ENCODE measurements at places on chromosomes 7 and 10. TPM values are rescaled to one million over a fixed set of nuclear protein-coding genes. Genes with fewer than 3 reads are reported as not detected.
A peak's percentile ranks its signal among the peaks of the same experiment; 100 is the strongest.

DNA sequence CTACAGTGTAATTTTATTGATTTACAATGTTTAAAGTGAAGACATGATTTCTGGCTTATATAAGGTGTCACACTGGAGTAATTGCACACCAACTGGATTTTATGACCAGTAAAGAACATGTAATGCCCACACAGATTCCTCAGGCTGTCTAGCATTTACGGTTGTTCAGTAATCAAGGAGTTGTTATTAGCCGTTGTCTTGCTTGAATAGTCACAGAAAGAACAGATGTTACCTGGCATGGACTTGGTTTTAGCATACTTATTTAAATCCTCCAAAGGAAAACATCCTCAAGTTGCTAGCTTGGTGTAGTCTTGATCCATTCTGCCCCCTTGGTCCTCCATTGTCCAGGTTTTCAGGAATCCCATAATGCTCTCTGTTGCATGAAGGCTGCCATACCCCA is 65.8 kb downstream of the POU6F2 start:
- DNase-seq = no peak

DNA sequence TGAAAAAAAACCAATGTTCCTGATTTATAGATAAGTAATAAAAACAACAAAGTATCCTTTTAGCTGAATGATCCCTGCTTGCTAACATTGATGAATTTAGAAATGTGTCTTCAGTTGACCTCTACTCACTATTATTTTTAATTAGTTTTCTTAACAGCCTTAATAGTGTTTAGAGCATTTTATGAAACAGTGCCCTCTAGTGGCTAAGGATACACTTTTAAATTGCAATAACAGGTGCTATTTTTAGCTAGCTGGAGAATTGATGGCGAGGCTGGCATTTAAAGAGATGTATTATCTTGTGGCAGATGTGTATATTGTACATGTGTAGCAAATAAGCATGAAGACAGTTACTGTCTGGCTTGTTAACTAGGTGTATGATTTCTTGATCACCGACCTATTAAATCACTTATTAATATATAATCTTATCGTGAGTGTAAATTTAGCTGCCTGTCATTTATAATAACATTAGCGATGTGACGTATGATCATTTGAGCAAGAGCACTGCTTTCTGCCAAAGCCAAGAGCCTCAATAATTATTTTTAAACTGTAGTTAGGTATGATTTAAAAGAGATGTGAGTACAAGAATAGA is 451.9 kb downstream of the DPP6 start:
- DNase-seq = no peak

DNA sequence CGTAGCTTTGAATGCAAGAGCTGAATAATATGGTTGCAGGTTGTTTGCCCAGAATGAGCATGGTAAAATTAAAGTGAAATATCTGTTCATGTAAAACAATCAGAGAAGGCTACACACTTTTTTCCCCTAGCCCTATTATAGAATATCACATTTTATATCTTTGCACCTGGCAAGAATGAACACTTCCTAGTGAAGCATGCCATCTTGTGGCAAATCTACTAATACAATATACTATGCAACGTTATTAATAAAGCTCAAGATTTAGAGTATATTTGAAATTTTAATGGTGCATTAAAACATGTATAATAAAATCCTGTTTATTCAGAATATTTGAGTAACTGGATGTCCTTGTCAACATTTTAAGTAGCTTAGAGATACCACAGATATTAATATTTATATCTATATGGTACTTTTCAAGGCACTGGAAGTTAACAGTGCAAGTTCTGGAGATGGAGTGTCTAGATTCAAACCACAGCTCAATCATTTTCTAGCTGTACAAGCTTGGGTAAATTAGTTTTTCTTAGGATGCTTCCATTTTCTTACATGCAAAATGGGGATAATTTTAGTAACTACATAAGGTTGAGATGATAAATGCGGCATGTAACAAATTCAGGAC is 643.1 kb upstream of the SEMA3D start:
- no peak for DNase-seq

The METTL2B gene
- total RNA-seq = 23.6 TPM

- no peak for DNase-seq
Observed at GRCh38 chr7:44232396-44232795, 31.6 kb downstream of the YKT6 start.

GRCh38 chr7:121211253-121211652 is 117.5 kb upstream of the WNT16 start:
- DNase-seq = no peak

- DNase-seq = no peak
Observed at GRCh38 chr7:16669581-16669980, 23.6 kb downstream of the BZW2 start.

DNA sequence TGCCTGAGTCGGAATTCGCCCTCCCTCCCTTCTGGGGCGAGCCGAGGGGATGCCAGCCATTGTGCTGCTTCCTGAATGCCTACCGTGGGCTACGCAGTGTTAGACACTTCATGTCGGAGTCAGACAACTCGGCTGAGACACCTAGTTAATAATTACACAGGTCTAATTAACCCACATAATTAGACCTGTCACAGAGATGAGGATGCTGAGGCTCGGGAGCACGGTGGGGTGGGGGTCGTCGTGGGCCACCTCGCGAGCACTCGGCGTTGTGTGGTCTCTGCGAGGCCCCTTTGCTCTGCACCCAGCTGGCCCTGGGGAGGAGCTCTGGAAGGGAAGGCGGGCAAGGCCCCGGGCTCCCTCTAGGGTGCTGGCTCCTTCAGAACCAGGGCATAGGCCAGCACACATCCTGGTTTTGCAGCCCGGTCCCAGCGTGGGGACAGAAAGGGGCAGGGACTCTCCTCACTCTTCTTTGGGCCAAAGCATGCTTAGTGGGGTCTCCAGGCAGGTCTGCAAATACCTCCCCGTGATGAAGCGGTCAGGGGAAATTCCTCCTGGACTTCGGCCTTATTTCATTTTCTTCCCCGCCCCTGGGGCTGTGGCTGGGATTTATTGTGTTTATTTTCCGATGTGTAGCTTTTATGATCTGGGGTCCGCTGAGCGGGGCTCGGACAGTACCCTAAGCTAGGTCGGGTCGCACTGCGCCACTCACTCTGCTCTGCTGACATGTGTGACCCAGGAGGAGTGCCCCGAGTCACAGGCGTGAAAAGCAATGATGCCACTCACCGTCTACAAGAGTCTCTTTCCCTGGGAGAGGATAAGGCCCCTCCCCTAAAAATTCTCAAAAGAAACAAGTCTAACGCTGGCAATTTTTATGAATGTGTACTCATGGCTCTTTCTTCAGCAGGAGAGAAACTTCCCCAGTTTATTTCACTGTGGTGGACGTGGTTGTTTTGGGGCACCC is 4.9 kb upstream of the FOXL3 start:
- peak; percentile 72 for DNase-seq

DNA sequence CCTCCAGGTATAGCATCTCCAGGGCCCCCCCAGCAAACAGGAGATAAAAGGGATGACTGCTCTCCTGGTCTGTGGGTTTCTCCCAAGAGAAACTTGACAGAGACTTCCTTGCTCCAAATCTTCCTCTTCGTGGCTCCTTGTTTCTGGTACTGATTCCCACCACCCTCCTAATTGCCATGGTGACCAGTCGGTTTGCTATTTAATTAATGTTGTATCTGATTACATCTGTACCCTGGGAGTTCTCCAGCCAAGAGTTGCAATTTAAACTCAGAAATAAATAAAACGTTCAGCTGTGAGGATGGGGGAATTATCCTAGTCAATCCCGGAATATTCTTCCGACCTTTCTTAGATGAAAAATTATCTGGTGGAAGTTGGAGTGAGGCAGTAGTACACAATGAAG is 264.7 kb downstream of the PAXIP1 start:
- DNase-seq = no peak

DNA sequence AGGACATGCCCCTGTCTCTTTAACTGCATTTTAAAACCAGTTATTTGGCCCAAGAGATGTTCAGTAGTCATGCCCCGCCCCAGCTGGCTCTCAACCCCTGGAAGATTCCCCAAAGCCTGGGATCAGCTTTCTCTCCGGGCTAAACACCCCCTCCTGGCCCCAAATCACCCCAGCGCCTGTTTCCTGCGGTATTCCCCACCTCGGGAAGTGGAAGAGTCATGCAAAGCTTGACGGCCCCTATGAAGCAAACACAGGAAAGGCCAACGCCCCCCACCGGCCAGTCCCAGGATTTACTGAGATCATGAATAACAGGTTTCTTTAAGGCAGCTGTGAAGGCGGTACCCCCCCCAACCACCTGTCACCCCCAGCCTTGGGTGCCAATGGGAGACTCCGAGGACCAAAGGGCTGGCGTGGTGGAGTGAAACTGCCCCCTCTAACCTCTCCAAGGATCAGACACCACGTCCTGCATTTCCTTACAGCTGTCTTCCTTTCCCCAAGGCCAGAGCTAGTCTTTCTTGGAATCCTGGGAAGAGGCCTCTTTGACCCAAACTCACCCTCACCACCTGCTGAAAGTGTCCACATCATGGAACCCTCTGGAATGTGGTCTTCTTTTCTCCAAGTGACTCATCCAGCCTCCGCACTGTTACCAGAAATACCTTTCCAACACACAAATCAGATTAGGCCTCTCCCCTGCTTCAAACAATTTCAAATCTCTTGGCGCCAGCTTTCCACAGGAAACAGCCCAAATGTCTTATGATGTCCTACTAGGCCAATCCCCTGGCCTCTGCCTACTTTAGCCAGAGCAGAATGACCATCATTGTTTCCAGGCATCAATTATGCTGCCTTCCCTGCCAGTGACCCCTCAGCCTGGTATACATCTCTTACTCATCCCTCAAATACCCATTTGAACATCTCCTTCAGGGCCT is 301.5 kb downstream of the ZEB1 start:
- peak; percentile 90 for DNase-seq

GRCh38 chr7:132708470-132708869 is 132.2 kb upstream of the PLXNA4 start:
- no peak for DNase-seq

GRCh38 chr10:103510046-103510685 is 16.7 kb downstream of the NEURL1 start:
- DNase-seq = peak; percentile 58

The PLEKHS1 gene
- not detected for total RNA-seq

DNA sequence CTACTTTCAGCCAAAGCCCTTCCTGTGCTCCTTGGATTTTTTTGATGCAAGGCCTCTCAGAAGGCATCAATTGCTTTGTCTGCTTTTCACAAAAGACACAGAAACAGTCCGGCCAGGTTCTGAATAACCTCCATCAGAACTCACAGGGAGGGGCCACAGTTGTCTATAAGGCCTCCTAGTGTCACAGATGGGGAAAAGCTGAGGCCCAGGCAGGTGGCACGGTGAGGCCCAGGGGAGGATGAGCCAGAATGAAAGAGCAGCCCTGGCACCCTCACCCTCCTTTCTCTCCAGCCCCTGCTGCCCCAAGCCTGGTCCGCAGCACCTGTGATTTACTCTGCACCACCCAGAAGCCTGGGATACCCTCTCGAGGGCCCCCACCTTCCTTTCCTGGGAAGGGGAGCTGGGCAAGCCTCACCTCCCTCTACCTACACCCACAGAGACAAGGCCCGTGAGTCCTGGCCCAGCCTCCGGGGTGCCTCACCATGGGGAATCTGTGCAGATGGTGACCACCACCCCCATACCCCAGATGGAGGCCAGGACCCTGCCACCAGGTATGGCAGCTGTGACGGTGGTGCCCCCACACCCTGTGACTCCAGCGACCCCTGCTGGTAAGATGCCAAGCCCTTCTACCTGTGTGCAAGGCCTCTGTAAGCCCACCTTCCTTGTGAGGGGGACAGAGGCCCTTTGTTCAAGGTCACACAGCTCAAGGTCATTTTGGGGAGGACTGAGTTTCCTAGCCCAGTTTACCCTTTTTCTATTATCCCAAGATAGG is 26.2 kb upstream of the ZNF467 start:
- DNase-seq = no peak

DNA sequence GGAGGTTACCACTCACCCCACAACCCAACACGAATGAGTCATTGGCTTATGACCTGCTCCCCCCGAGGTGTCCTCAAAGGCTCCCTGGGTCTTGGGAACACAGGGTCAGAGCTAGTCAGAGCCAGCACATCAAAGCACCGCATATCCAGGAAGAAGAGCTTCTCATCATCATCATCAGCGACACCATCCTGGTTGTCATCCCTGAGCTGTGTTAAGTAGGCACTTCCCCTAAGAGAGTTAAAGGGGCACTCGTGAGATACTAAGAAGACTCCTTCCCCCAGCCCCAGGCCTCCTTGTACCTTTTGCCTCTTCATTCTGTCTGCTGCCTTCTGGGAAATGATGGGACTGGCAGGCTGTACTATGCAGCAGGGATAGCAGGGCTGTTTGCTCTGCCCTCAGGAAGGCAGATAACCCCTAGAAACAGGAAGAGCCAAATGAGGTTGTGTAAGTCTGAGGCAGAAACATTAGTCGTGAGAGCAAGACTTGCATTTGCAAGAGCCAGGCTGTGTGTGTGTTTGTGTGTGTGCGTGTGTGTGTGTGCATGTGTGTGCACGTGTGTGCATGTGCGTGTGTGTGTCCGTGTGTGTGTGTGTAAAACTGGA is 11.1 kb upstream of the CPA1 start:
- peak; percentile 78 for DNase-seq

- DNase-seq = no peak
Observed at GRCh38 chr10:26380815-26381214, 57.3 kb upstream of the APBB1IP start.

DNA sequence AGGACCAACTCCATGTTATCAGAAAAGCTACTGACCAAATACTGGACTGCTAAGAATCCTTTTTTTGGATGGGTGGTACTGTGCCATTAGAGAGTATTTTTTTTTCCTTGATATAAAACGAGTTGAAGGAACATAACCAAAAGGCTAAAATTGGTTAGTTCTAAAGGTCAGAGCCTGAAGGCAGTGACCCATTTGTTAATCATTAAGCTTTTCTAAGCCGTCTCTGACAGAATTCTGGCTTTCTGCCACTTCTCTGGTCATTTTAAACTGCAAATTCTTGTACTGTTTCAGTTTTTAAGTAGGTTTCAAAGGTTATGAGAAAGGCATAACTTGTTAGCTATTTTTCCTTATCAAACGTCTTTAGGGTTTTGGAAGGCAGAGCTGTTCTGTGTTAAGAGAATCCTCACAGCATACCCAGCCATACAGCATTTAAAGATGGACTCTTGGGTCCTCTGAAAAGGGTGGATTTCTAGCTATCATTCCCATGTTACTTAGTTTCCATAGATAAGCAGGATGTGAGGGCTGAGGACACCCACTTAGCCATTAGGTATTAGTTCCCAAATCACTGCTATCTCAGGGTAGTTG is 196.8 kb downstream of the RNLS start:
- DNase-seq = no peak

DNA sequence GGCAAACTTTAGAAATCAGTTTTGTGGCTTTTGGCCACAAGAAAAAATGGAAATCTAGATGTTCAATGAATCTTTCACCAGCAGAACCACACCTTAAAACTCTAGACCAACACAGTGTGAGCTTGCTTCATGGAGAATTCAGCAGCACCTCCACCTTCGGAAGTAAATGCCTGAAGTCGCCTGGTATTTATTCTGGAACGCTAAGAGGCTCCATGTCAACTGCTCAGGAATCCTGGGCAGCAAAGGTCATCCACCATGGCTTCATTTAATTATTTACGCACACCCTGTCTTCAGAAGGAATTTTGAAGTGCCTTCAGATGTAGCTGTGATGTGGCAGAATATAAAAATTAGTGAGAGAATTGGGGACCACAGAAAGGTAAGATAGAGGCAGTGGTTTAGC is 167.7 kb downstream of the GFRA1 start:
- no peak for DNase-seq

The GALNT17 gene
- 22.0 TPM for total RNA-seq

Data from posterior vena cava (tissue), 2 donors.